Brain (organoid and tissue), 16 donors: ENCODE measurements at places on chromosomes 12 and 14. TPM values are rescaled to one million over a fixed set of nuclear protein-coding genes. Genes with fewer than 3 reads are reported as not detected.

DNA sequence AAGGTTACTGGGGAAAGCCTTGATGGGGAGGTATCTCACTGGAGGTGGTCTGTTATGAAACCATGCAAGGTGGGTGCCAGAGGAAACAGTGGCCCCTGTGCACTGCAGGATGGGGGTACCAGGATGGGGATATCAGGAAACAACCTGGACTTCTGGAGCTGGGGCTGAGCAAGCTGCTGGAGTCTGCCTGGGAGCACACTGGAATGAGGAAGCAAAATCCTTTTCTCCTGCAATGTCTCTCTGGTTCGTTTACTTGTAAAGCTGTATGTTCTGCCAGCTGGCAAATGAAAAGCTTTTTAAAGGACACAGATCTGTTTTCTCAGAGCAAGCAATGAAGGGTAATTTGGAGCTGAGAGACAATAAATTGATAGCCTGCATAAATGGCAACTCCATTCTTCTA is 23.2 kb upstream of the SERPINA1 start:
- peak; percentile 19 for DNase-seq

- DNase-seq = no peak
Measured at GRCh38 chr14:63551332-63551731, 8.2 kb upstream of the PPP2R5E start.

- no peak for DNase-seq
Measured at GRCh38 chr12:66055837-66056319, 74.7 kb downstream of the LLPH start.

The LRTM2 gene
- polyA plus RNA-seq = 7.7 TPM

The KIF5A gene
- 127 TPM for polyA plus RNA-seq

The IAPP gene
- not detected for polyA plus RNA-seq
